ENCODE measurements at places on chromosomes 13 and 19.

DNA sequence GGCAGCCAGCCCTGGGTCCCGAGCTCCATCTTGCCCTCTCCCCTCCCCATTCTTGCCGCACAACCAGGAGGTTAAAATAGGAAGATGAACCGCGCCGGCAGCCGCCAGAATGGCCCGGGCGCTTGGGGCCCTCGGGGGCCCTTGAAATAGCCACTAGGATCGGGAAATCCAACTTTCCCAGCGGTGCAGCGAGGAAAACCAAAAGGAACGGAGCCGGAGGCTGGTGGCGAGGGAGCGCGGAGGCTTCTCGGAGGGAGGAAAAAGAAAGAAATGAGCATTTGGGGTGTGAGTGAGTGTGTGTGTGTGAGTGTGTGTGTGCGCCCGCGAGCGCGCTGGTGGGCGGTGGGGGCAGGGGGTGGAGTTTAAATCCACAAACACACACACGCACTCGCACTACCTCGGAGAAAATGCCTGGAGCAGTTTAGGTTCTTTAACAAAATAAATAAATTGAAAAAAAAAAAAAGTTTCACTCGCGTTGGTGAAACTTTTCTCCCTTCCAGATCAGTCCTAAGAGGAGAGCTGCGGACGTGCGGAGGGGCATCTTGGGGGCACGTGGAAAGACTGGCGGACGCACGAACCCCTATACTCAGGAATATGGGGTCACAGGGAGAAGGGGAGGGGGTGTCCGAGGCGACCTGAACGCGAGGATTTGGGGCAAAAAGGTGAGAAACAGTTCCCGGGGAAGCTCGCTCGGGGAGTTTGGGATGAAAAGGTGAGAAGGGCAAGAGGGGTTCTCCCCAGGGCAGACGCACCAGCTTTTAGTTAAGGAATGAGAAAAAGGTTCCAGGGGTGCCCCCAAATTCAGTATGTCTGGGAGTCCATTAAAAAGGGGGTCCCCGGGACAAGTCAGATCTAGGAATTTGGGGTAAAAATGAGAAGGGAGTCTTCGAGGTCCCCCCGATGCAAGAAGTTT is 1.3 kb downstream of the RFX2 start:
- DNase-seq = no peak

DNA sequence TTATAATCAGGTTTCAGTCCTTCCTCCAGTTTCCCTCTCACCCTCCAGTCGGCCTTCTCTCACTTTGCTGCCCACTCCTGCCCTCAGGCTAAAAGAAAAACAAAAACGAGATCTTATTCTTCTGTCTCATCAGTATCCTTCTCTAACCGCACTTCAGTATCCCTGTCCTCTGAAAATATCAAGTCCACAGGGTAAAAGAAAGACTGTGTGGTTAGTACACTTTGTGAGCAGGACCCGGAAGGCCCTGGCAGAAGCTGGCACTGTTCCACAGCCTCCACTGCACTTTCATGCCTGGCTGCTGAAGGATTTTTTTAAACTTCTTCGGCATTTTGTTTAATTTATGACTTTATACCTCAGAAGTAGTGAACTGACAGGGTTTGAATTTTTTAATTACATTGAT is 51.8 kb downstream of the TM9SF2 start:
- no peak for DNase-seq

DNA sequence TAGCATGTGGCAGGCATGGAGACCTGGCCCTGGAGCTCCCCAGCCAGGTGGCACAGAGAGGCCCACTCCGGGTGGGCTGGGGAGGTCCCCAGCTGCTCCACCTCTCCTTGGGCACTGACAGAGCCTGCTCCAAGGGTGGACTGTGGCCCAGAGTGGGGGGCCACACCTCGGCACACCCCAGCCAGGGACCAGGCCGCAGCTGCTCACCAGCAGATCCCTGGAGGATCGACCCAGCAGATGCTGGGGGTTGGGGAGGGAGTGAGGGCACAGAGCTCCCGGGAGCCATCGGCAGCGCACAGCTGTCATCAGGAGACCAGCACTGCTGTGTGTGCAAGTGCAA is 72.0 kb upstream of the KCTD15 start:
- no peak for DNase-seq

DNA sequence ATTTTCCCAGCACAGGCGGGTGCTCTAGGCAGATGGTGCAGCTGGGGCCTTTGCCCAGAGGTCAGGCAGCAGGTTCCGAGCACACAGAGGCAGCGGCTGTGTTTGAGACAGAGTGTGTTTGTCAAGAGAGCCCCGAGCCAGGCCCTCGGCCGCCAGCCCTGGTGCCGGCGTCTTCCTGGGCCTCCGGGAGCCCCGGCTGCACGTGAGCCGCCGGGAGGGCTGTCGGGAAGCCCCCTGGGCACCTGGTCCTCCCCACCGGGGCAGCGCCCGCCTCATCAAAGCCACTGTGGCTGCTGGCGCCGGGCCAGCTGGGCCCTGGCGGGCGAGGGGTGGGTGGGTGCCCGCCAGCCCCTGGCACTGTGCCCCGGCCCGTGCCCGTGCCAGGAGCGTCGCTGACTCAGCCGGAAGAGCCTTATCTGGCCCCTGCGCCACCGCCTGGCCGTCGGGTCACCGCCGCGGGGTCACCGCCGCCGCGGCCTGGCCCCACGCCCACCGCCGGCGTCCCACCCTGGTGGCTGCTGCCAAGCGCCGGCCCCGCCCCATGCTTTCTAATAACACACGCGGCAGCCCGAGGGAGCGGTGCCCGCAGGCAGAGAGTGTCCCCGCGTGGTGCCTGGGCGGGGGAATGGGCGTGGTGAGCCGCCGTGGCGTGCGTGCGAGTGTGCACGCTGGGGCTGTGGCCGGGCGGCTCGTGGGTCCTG is 14.9 kb downstream of the ARID3A start:
- DNase-seq = peak; percentile 85

DNA sequence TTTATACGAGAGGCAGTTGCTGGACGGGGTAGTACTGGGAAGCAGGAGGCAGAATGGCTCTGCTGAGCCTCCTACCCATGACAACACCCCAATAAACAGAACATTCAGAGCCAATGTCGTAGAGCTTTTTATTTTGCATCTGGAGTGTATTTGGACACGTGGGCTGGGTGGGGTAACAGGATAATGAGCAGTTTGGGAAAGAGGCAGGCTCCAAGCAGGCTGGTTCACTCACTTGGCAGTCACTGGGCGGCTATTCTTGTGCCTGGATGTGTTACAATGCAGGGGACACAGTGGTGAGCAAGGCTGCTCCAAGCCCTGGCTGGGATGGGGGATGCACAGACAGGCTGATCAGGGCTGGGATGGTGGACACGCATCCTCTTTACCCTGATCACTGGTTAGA is 9.5 kb downstream of the ACTMAP start:
- no peak for DNase-seq

GRCh38 chr19:38793671-38794070 is 4.7 kb downstream of the LGALS7B start:
- DNase-seq = no peak

GRCh38 chr19:50549059-50549926 is 18.9 kb downstream of the LRRC4B start:
- no peak for DNase-seq

GRCh38 chr19:5947435-5947834 is 30.5 kb downstream of the RANBP3 start:
- DNase-seq = no peak

DNA sequence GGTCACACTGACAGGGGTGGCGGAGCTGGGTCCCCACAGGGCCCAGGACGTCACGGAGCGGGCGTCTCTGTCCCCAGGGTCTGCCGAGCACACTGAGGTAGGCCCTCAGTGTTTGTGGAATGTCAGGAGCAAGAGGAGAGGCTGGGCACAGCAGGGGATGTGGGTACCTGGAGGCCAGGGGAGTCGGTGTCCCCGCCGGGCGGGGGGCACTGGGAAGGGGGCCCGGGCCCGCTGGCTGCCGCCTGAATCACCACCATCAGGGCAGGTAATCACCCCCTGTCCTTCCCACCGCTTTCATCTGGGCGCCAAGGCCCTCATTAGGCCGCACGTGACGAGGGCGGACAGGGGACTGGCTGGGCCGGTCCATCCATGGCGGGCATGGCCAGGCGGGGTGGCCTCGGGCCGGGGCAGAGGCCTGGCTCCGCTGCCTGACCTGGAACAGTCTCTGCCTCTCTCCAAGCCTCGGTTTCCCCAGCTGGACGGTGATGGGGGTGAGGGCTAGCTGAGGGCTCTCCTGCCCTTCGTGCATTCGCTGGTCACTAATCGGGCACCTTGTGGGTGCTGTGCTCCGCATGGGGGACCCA is 1.0 kb downstream of the FGF22 start:
- DNase-seq = no peak

DNA sequence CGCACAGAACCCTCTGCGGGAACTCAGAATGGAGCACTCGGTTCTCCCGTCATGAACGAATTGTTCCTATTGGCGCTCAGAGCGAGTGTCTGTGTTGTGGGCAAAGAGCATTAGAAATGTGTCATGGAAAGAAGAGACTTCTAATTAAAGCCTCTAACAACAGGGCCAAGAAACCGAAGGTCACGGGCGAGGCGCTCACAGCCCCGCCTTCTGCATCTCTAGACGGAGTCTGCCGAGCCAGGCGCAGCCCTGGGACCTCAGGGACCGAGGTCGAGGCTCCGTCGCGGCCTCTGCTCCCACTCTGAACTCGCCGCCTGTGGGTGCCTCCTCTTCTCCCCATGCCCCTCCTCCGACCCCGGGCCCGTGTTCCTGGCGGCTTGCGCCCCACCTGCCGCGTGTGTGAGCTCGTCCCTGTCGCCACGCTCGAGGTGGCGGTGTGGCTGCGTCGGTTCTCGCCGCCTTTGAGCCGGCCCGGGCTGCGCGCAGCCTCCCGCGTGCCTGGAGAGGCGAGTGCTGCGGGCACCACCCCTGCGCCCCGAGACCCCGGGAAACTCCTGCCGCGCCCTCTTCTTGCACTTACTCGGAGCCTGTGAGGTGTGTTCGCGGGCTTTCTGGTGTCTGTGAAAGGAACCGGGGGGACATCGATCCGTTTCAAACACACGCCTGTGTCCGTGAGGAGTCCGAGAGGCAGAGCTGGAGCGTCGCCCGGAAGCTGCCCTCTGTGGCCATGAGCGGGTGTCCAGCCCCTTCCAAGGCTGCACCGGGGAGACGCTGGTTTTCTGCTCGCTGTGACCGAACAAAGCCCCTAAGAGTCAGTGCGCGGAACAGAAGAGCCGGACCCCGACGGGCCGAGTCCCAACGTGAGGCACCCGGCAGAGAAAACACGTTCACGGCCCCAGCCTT is 45.4 kb upstream of the SPACA7 start:
- DNase-seq = no peak

- DNase-seq = no peak
Observed at GRCh38 chr19:21750586-21751128, 16.7 kb downstream of the ZNF100 start.

GRCh38 chr13:109422161-109422560 is 364.2 kb downstream of the IRS2 start:
- no peak for DNase-seq

- peak; percentile 40 for DNase-seq
Observed at GRCh38 chr19:1970003-1970805, 29.2 kb downstream of the CSNK1G2 start.

DNA sequence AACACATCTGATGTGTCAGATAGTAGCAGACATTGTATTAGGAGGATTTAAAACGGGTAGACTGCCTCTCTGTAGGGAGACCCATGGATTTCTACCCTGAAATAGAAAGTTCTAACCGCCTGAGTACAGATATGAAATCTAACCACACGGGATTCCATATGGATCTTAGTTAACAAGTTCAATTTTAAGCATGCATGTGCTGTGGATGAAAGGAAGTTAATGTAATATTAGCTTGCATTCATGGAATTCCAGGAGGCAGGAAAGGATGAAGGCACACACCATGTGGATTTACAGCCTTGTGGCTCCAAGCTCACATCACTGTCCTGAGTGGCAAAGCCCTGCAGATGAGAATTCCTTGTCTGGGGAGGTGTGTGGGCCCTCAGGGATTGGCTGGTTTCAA is 120.6 kb upstream of the IRS2 start:
- DNase-seq = no peak

DNA sequence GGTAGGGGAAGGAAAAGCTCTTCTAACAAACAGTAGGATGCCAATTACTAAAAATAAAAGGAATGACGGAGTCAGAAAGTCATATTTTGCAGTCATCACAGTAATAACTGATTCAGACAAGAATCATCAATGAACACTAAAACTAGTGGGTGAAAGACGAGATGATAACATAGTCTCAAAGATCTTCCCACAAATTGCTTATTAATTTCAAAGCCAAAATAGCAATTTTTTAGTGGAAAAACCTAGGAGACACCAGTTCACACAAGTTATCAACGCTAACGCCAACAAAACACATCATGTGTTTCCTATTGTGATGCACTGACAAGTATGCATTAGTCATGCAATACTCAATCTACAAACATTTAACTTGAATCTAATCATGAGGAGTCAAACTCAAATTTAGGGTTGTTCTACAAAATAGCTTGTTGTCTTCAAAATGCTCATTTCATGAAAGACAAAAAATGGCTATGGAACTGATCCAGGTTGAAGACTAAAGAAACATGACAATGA is 18.6 kb downstream of the ZNF233 start:
- DNase-seq = no peak

GRCh38 chr19:1482361-1483130 is 3.5 kb upstream of the C19orf25 start:
- no peak for DNase-seq

DNA sequence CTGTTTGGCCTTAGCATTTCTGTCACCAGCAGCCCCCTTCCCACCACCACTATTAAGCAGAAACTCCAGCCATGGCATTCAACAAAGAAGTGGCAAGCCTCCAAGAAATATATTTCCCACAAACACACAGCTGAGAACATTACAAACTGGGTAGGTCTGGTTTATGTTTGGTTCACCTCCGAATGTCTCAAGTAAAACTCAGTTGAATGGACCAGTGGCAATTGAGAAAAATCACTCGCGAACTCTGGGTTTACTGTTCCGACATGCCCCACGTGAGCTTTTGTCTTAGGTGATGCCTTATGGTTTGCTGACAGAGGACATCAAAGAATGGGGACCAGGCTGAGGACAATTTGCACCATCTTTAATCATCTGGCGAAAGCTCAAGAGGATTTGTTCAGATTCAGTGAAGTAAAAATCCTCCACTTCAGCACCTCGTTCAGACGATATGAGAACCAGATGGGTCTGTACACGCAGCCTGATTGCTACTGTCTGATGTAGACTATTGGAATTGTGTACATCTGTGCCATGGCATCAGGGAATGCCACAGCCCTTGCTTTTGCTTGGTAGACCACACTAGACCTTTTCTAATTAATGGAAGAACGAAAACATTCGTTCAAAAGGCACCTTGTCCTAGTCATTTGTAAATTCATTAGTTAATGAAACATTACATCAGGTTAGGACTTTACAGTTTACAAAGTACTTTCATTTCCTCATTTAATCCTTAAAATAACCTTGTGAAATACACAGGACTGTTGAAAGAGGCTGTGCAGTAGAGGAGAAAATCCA is 59.4 kb downstream of the SLC10A2 start:
- DNase-seq = no peak

DNA sequence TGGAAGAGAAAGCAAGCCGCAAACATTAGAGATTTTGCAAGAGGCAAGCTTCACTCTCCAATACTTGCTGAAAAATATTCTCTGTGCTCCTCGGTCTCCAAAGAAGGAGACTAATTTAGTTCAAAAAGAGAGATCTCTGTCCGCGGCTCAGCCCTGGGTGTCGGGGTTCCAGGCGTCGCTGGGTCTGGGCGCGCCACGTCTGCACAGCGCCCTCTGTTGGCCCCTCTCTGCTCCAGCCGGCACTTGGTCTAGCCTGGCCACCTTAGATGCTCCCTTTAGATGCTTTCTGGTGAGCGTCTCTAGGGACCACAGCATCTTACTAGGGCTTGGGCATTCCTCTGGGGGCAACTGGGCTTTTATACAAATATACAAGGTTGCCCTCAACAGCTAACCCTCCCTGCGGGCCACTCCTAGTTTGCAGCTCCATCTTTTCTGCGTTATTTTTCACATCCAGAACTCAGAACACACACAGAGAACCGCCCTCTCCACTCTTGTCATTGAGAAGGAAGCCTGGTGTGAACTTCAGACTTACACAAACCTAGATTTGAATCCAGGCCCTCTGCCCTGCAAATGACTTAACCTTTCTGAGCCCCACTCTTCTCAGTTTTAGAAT is 78.3 kb downstream of the CYSLTR2 start:
- no peak for DNase-seq

Measured in MCF 10A (cell line).